ENCODE measurements at places on chromosomes 4 and X. TPM values are rescaled to one million over a fixed set of nuclear protein-coding genes. Genes with fewer than 3 reads are reported as not detected.

DNA sequence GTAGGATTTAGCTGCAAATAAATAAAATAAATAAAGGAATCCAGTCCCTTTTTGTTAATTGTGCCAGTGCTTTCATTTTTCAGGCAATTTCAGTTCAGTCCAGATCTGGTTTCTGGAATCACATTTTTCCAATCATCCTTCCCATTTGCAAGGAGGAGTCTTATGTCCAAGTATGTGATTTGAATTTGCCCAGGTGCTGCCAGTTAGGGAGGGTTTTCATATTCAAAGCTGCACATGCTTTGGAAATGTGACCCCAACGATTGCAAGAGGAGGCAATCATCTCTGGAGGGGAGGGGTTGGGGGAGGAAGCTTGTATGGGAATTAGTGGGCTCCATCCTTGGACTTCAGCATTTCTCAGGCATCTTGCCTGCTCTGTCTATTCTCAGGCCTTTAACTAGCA is 4.4 kb downstream of the PLAC1 start:
- H3K27me3 ChIP-seq, result no peaks in the 10 kb centered on the region
- H3K4me3 ChIP-seq, result no peak overlapping the region
- no peaks in the 10 kb centered on the region for H3K4me1 ChIP-seq
- no peak overlapping the region for H3K27ac ChIP-seq
- no peaks in the 10 kb centered on the region for H3K36me3 ChIP-seq
- no peak for DNase-seq

The NAA11 gene
- total RNA-seq, result not detected

DNA sequence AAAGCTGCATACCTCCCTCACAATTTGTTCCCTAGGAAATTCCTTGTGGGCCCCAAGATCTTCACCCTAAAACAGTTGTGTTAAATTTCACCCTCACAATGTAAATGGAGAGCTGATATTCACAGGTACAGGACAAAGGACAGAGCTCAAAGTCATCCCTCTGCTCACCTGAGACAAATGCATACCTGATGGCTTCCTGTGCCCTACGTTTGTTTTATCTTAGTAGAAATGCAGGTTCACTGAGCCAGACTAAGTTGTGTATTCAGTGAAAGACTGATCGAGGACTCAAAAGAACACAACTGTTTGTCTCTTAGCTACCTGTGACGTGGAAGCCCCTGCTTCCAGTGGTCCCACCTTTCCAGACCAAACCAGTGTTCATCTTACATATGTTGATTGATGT is 53.6 kb downstream of the TRMT44 start:
- no peaks in the 10 kb centered on the region for H3K4me1 ChIP-seq
- H3K4me3 ChIP-seq, result no peak overlapping the region
- no peaks in the 10 kb centered on the region for H3K36me3 ChIP-seq
- H3K27ac ChIP-seq, result no peak overlapping the region

GRCh38 chr4:147289181-147289580 is 191.7 kb upstream of the EDNRA start:
- no peak overlapping the region for H3K27ac ChIP-seq
- H3K27me3 ChIP-seq, result no peaks in the 10 kb centered on the region
- H3K4me3 ChIP-seq, result no peak overlapping the region
- no peak for DNase-seq
- peaks cover 16% of the 10 kb centered on the region for H3K4me1 ChIP-seq
- no peaks in the 10 kb centered on the region for H3K36me3 ChIP-seq

- H3K4me1 ChIP-seq, result no peaks in the 10 kb centered on the region
- no peak overlapping the region for H3K27ac ChIP-seq
- no peaks in the 10 kb centered on the region for H3K27me3 ChIP-seq
- no peaks in the 10 kb centered on the region for H3K36me3 ChIP-seq
Measured at GRCh38 chr4:10162341-10163000, 45.9 kb upstream of the WDR1 start.

DNA sequence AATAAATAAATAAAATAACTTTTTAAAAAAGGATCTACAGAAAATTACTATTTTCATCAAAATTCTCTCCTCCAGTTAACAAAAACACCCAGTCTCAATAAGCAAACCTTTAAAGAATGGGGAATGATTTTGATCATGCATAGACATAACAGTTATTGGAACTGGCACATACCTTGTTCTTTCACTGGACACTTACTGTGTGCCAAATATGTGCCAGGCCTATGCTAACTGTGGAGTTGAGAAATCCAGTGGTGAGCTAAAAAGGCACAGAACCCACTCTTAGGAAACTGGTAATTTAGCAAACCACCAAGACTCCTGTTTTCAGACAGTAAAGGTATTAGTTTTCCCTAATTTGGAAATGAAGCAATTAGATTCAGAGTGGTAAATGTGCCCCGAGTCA is 39.1 kb downstream of the CLOCK start:
- H3K27ac ChIP-seq, result no peak overlapping the region
- H3K4me3 ChIP-seq, result no peak overlapping the region
- no peaks in the 10 kb centered on the region for H3K27me3 ChIP-seq

Measured in vagina (tissue), 2 donors.